ENCODE measurements at places on chromosomes 3 and 15.

DNA sequence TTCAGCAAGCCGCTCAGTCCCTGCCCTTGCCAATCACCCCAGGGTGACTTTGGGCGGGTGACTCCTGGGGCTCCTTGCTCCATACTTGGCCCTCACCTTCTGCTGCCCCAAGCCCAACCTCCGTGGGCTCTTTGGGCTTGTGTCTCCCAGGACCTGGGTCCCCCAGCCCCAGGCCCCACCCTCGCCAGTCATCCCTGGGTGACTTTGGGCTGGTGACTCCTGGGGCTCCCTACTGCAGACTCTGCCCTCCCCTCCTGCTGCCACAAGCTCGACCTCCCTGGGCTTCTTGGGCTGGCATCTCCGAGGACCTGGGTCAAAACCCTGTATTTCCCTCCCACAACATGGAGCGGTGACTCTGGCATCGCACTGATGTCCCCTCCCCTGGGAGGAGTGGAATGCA lies 151.5 kb downstream of the GOLGA6L4 start:
- DNase-seq: no peak

- no peak for DNase-seq
Observed at GRCh38 chr3:24490151-24490550, 4.5 kb downstream of the THRB start.

DNA sequence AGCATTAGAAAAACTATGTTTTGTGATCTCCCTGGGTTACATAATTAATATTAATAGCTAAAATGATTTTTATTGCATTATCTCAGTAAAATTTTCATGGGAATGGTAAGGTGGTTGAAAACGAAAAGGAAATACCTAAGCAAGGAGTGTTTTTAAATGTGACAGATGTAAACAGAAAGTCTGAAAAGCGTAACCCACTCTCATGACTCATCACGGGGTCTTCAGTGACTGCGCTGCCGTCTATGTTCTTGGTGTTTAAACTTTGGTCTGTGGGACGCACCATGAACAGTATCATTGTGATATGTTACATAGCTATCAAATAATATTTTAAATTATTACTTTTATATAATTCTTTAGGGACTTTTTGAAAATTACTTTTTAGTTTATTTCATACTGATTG lies 19.8 kb downstream of the LRCH3 start:
- DNase-seq: no peak

- DNase-seq: no peak
Observed at GRCh38 chr3:114104414-114104813, 47.9 kb downstream of the QTRT2 start.

DNA sequence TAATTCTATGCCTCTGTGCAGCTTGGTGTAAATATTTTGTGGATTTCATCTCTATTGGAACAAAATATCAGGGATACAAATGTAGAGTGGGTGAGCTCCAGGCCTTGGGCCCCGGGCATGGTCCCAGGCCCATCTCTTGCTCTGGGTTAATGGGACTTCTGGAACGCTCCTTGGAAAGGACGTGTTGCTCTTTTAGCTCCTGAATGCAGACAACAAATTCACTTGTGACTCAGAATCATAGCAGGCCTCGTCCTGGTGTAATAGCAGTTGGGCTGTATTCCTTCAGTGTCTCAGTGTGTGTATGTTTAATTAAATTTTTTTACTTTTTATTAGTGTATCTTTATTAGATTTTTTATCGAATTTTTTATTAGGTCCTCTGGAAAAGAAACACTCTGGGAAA lies 266.7 kb upstream of the C2CD4B start:
- no peak for DNase-seq

DNA sequence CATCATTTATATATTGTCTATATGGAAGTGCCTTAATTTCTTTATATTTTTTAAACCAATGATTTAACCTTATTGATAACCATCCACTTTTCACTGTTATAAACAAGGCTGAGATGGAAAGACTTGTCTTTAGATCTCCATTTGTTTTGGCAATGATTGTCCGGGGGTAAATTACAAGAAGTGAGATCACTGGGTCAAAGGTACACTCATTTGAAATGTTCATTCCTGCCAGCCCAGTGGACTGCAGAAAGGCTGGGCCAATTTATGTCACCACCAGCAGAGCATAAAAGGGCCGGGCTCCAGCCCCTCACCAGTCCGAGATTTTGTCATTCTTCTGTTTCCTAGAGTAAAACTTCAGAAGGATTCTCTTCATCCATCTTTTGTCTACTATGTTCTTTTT lies 93.6 kb upstream of the NEO1 start:
- no peak for DNase-seq

DNA sequence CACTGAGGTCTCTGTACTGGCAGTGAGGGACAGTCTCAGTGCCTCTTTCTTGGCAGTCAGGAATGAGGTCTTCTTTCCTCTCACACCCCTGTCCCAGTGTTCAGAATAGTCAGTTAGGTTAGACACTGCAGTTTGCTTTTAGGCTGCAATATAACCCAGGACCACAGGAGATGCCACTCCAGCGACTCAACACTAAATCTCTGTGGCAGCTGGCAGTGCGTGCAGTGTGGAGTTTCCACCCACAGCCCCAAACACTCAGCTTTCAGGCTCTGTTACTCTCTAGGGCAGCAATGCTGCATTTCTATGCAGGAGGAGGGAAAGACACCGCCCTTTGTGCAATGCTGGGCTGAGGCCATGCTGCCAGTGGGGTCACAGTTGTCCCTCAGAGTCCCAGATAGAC lies 150.2 kb upstream of the SUCLG2 start:
- no peak for DNase-seq

- no peak for DNase-seq
Observed at GRCh38 chr3:162610261-162610660, 1113.7 kb downstream of the OTOL1 start.

DNA sequence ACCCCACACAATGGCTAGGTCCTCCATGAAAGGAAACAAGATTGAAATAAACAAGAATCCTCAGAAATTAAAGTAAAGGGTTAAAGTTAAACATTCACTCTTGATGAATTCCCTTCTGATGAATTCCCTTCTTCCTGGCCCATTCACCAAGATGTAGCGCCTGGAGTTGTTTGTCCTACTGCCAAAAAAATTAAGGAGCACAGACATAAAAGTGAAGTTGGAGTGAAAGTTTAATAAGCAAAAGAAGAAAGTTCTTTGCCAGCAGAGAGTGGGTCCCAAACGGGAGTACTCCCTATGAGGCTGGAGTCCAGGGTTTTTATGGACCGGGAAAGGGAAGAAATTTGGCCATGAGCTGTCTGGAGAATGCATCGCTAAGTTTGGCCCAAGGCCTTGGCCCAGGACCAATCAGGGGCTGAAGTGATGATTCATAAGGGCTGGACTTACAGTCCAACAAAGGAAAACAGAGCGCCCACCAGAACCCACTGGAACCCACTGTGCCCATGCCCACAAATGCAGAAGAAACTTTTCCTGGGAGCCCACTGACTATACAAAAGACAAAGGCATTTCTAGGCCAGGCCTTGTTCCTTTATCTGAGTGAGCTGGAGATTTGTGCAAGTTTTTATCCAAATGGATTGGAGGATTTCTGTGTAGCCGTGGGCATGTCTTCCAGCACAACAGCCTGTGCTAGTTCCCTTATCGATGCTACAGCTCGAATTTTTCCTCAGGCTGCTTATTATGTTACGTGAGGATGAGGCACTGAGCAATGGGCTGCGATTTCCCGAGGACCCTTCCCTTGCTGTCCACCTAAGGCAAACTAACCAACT lies 1561.6 kb downstream of the OTOL1 start:
- DNase-seq: no peak

DNA sequence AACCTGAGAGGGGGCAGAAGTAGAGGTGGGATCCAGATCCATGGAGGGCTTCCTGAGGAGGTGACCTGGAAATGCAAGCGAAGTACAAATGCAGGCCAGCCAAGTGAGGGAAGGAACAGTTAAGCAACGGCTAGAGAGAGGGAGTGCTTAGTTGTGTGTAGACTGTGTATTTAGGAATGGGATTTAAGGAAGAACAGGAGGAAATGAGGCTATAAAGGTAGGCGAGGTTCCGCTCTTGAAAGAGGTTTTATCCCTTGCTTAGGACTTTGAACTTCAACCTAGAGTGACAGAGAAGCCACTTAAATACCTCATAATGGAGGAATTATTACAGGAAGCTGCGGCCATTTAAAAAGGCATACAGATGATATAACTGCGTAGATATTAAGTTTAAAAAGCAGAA lies 295.1 kb downstream of the THSD4 start:
- DNase-seq: no peak

- DNase-seq: no peak
Observed at GRCh38 chr15:63497642-63498467, 6.5 kb upstream of the USP3 start.

DNA sequence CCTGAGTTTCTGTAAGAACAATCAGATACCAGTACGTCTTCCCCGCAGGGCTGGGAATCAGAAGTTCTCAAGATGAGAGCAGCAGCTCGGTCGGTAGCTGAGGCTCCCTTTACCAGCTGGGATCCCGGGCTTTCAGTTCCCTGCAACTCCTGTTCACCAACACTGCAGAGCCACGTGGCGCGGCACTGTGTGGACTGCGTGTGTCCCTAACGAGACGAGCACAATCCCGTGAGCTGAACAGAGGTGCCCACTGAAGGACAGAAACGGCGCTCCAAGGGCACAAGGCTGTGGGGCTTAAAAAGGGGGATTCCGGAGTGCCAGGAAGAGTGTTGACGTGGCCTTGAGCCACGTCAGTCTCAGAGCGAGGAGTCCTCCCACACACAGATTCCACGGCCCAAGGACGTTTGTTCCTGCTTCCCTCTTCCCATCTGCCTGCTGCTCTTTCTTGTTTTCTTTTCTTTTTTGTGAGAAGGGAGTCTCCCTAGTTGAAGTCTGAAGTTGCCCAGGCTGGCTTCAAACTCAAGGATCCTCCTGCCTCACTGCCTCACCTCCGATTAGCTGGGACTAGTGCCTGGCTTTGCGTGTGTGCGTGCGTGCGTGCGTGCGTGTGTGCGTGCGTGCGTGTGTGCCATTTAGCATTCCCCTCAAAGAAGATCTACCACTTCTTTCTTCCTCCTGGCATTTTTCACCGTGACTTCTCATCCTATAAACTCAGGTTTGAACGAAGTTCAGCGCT lies 37.1 kb upstream of the RPL35A start:
- no peak for DNase-seq

DNA sequence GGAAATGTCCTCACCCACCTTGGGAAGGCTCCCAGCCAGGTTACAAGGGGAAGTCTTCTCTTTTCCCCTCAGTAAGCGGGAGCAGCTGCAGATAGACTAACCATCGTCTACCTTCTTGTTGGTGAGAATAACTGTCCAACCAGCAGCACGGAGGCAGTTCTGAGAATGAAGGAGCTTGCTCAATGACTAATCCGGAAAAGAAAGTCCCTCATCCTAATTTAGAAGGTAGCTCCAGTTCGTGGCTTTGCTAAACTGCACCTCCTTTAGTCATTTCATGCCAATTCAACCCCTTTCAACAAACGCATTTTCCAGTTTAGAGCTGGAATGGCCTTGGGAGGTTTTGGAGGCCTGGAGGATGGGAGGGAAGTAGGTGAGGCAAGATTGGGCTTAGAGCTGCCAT lies 527.4 kb upstream of the PROK2 start:
- no peak for DNase-seq

DNA sequence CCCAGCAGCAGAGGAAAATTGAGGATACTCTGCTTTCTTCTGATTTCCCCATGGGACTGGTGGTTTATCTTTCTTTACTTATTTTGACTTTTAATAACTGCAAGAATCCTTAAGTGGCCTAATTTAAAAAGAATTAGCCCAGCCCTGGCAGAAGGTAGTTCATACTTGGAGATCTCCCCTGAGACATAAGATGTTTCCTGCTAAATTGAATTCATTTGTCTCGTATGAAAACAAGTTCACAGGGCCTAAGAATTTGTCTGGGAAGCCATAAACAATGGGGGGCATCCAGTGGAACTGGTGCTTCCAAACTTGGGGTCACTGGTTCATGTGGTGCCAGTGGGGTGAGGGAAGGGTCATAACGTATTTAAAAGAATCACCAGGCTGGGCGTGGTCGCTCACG lies 283.1 kb upstream of the RASGRP1 start:
- no peak for DNase-seq

DNA sequence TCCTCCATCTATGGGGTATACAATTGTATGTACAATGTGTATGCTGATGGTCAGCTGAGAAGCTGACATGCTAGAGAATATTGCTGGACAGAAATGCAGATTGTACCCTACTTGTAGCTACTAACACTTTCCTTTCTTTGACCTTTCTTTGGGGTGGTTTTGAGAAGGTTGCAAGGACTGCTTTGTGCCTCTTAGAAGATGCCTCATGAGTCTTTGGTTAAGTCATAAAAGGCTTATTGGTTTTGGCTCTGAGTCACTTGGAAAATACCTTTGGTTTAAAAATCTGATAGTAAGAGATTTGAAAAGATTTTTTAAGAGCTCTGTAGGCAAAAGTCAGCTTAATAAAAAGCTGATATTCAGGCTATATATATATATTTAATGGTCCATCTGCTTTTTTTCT lies 71.5 kb downstream of the ZMAT3 start:
- no peak for DNase-seq

GRCh38 chr15:63348392-63348791 lies 33.3 kb downstream of the CA12 start:
- no peak for DNase-seq

- no peak for DNase-seq
Observed at GRCh38 chr3:103991461-103992115, 1375.1 kb upstream of the ALCAM start.

- DNase-seq: peak; percentile 73
Observed at GRCh38 chr15:83207009-83207659, 489 bp downstream of the HDGFL3 start.

DNA sequence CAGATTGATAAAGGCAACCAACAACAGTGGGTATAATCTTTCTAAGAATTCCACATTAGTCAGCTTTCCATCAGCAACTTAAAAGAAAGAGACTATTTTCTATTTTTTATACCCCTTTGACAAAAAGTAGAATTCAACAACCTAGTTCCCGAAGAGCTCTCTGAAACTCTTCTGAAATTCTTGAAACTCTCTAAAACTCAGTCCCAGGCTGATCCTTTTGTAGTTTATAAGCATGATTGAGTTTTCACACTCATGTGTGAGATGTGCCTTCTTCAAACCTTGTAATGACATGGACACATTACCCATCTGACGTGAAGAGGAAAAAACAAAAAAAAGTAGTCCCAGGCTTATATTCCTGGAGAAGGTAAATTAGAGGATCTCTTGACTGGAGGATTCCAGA lies 31.4 kb downstream of the RAF1 start:
- DNase-seq: no peak

- DNase-seq: no peak
Observed at GRCh38 chr15:90124507-90124906, 22.2 kb upstream of the IDH2 start.

GRCh38 chr15:29424118-29424517 lies 154.5 kb upstream of the NSMCE3 start:
- no peak for DNase-seq

- DNase-seq: peak; percentile 48
Observed at GRCh38 chr3:852033-852432, 240.8 kb upstream of the CNTN6 start.

GRCh38 chr3:69972672-69973071 lies 26.9 kb upstream of the SAMMSON start:
- DNase-seq: no peak

- no peak for DNase-seq
Observed at GRCh38 chr3:25581823-25582222, 82.9 kb downstream of the TOP2B start.

GRCh38 chr15:56719774-56720555 lies 13.3 kb downstream of the ZNF280D start:
- no peak for DNase-seq
